CD4-positive, alpha-beta T cell treated with Interferon alpha-2 for 1 hour (primary cell): ENCODE measurements at places on chromosomes 6 and 20.

DNA sequence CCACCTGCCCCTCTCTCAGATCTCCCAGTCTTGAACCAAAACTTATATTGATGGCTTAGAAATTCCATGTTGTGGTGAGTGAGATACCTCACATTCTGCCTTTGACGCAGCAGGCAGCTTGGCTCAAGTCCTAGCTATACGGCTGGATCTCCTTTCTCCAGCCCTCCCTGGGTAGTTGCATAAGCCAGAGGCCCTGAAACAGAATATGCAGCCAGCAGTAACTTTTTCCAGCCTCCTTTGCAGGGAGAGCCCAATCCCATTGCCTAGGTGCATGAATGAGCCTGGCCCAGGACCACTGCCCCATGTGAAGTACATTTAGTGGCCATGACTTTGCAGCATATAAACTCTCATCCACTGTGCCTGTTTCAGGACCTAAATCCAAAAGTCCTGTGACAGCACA, 202.2 kb upstream of the CDYL start:
- DNase-seq, result no peak

GRCh38 chr20:45833883-45834796, 541 bp downstream of the SNX21 start:
- DNase-seq, result peak; percentile 57

GRCh38 chr20:47506850-47507249, 5.2 kb downstream of the NCOA3 start:
- DNase-seq, result no peak

DNA sequence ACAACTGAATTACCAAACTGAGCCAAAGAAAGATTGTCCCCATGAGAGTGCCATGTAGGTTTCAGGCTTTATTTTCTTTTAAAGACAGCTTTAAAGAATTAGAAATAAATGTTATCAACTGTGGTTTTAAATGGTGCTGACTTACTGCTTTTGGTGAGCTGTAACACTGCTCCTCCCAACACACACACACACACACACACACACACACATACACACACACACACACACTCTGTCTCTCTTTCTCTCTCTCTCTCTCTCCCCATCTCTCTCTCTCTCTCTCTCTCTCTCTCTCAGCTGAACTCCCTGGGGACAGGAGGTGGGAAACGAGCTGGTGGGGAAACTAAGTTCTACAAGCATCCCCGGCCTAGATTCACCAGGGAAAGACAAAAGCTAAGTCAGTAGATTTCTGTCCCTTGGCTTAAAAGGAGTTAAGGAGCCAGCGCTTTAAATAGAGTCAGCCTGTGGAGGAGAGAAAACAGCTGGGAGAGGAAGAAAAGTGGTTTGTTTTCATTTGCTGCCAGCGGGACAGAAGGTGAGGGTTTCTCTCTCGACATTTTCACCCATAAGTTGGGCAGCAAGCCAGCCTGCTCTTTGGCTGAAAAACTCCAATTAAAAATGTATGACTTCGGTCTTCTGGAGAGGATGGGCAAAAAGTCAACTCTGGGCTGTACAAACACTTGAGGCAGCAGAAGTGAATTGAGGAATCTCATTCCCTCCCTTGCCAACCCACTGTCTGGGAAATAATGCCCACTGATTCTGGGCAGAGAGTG, 27.4 kb downstream of the CBLN4 start:
- no peak for DNase-seq

DNA sequence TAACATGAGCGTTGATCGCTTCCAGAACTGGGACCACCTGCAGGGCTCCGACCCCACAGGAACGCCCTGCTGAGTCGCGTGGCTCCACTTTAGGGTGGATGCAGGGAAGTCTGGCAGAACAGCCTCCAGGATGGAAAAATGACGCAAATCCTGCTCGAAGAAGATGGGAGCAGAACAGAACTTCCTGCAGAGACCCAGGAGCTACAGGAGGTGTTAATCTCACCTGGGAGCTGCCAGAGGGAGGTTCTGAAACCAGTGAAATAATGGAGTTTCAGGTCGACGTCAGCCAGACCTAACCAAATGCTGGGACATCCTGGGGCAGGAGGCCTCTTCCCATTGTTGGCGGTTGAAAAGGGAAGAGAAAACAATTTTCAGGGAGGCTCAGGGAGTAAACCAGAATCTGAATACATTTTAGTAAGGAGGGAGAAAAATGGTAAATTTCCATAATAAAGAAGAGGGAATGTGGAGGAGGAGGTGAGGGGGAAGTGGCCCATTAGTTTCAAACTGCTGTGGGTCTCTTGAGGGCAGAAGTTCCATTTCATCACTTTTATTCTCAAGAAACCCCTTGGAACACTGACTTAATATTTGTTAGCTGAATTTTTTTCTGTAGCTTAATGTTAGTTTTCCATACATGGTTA, 558.4 kb upstream of the CDH4 start:
- no peak for DNase-seq

GRCh38 chr6:130993292-130993765, 69.7 kb downstream of the EPB41L2 start:
- DNase-seq, result no peak

GRCh38 chr6:54099225-54099624, 12.0 kb upstream of the MLIP start:
- DNase-seq, result no peak

DNA sequence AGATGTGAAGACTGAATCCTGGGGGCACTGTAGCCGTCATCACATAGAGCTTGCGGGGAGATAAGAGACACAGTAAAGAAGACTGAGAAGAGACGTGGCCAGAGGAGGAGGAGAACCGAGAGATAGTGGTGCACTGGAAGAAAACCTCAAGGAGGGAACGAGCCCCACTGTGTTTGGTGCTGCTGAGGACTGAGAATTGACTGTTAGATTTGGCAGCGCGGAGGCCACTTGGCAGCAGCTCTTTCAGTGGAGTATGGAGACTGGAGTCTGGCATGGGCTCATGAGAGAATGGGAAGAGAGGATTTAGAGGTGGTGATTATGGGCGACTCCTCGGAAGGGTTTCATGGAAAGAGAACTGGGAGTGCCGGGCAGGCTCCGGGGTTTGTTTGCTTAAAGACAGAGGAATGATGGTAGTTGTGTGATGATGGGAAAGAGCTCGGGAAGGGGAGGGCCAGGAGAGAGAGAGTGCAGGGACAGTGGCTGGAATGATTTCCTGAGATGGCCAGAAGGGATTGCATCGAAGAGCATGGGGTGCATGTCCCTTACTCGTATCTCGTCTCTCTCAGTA, 18.0 kb downstream of the CDYL start:
- DNase-seq, result no peak

- DNase-seq, result no peak
Observed at GRCh38 chr6:3227363-3228045, at the start of gene TUBB2B. TUBB2B (minus strand) TSS chr6:3227653; CDS start chr6:3227543, 110 bp downstream.

DNA sequence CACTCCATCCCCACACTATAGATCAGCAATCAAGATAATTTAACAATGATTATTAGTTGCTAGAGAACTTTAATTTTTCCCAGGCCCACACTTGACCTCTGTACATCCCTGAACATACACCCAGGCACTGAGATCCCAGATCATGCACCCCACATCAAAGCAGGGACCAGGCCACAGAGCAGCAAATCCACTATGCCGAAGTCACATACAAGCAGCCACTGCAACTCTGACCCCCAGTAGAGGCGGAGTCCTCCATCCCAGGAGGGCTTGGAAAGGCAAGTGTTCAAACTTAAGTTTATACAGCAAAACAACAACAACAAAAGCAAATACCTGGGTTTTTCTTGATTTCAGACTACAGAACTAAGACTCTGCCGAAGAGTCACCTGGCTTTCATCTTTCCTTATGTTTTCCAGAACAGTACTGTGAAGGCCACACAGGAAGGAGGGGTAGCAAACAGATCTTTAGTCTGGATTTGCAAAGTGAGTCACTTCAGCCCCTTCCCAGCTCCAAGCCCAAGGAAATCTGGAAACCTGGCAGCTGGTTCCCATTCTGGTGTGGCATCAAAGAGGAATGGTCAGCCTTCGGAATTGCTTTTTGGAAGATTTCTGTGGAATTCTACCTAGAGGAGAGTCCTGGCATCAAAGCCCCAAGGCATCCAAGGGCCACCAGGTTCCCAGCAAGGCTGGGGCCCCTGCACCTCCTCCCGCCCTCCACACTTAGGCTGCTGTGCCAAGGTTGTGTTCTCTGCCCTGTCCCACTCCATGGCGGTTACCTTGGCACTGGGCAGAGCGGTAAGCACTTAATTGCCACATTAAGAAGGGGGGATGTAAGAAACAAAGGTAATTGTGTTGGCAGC, 7.3 kb downstream of the JAG1 start:
- no peak for DNase-seq

- DNase-seq, result no peak
Observed at GRCh38 chr6:4374216-4374615, 238.8 kb upstream of the ECI2 start.

DNA sequence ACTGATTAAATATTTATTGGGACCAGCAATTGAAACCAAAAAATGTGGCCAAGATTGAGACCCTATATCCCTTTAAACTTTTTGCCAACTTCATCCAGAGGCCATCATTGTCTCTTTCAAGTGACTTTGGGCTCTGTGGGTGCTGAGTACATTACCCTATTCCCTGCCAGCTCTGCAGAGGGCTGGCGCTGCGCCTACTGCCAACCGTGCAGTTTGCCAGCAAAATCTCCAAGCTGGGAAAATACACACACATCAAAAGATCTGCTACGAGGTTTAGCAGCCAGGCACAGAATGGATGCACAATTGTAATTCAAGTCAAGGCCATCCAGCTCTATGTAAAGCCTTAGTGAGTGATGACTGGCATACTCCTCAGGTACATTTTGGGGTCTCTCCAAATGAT, 125.0 kb downstream of the CBLN4 start:
- DNase-seq, result no peak

- no peak for DNase-seq
Observed at GRCh38 chr6:112024464-112024863, 29.4 kb upstream of the CCN6 start.

DNA sequence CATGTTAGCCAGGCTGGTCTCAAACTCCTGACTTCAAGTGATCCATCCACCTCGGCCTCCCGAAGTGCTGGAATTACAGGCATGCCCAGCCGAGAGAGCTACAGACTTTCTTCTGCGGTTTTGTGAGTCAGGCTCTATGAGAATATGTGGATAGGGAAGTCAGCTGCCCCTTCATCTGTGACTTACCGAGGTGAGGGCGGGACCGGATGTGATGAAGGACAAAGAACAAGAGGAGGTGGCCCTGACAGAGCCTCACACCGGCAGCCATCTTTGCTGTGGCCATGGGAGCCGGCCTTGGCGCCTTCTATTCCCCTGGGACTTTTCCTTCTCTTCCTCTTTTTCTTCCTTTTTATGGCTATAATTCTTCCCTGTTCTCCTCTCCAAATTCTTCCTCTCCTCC, 67.0 kb downstream of the IYD start:
- no peak for DNase-seq

- DNase-seq, result no peak
Observed at GRCh38 chr20:36821964-36822437, 48.4 kb upstream of the DSN1 start.

DNA sequence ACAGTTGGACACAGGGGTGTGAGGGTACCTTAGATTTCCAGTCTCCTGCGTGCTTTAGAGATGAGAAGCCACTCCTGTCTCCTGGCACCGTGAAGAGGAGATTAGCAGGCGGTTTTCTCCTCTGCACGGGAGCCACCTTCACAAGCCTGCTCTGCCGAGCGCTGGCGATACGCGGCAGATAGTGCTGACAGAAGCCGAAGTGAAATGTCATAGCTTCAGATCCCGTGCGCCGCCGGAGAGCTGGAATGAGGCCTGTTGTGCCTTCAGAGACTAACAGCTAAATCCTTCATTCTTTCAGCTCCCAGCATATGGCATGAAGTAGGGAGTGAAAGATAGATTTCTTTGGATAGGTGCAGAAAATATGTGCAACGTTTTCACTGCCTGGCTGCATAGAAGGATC, 371.0 kb downstream of the TAF4 start:
- no peak for DNase-seq

DNA sequence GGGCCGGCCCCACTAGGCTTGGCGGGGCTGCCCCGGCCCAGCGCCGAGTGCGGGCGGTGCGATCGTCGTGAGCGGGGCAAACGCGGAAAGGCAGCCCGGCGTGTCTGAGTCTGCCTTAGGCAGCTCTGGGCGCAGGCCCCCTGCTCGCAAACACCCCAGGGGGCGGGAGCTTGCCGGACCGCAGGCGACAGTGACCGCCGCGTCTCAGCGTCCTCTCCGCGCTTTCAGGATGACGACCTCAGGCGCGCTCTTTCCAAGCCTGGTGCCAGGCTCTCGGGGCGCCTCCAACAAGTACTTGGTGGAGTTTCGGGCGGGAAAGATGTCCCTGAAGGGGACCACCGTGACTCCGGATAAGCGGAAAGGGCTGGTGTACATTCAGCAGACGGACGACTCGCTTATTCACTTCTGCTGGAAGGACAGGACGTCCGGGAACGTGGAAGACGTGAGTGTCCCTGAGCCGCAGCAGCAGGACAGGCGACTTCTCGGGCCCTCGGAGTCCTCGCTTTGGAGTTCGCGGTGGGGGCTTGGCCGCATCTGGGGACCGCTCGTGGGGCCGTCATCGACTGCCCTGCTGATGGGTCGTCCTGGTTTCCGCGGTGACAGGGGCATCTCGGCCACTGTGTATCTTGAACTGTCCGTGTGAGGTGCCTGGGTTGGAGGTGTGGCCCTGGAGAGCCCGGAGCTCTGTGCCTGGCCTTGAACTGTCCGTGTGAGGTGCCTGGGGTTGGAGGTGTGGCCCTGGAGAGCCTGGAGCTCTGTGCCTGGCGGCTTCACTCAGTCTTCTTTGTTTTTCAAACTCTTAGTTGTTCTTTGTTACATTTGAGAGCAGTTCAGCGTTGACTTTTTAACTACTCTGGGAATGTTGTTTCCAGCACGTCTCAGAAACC, 786 bp downstream of the ADRM1 start:
- DNase-seq, result no peak

DNA sequence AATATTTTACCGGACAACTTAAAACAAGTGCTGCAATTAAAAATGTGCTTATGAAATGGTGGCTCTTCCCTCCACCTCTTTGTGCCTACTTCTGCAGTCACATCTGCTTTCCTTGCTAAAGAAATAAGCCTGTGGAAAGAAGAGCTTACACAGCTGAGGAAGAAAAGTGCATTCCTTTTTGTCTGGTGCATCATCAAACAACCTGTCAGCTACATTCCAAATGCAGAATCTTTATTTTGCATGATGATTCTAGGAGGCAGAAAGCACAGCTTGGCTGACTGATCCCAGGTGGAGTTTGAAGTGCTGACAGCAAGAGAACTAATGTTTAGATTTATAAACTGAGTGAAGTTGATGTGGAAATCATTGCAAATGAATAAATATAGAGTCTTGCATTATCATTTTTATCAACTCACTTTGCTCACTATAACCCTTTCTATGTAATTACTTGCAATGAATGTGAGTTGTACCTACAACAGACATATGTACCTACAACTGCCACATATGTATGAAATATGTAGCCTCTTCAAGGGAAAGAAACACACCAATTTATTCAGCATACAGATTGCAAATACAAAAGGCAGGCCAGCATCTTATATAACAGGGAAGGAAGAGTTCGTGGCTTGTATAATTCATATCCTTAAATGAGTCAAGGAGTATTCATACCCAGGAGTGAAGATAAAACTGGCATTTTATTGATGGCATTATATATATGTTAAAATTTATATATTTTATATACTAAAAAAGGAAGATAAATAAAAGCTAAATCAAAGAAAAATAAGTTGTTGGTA, 223.4 kb upstream of the MCHR2 start:
- DNase-seq, result no peak
